SHP77 treated with DMSO at 0.1 percent for 48 hours (cell line): ENCODE measurements at places on chromosomes 12 and 14.

DNA sequence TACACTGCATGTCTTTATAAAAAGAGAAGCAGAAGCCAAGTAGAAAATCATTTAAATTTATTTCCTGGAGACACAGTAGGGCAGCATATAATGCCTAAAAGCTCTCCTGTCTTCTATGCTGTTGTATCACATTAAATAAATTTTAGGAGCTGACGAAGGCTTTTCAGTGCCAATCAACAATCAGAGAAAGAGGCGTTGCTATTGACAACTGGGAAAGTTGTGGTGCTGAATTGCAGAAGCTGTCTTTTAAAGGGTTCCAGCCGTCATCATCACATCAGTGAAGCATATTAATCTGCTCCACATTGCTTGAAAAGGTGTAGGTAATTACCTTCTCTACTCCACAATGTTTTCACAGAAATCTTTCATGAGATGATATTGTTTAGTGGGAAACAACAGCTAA is 103.9 kb downstream of the FSCB start:
- DNase-seq = no peak

DNA sequence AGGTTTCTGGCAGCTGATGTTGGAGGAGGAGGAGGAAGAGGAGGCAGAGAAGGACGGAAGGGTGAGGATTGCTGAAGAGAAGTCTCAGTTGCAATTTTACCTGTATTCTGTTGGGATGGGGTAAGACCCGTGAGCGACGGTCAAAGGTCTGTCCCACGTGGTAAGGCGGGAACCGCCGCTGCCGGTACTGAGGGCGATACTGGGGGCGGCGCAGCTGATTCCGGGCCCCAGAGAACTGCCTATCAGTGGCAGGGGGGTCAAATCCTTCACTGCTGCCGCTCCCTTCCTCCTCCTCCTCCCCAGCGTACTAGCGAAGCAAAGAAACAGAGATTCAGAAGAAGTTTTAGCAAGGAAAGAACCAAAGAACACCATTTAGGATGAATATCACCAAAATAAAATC is 13.3 kb downstream of the YBX3 start:
- DNase-seq = no peak

GRCh38 chr12:92255741-92256140 is 110.1 kb upstream of the BTG1 start:
- no peak for DNase-seq

DNA sequence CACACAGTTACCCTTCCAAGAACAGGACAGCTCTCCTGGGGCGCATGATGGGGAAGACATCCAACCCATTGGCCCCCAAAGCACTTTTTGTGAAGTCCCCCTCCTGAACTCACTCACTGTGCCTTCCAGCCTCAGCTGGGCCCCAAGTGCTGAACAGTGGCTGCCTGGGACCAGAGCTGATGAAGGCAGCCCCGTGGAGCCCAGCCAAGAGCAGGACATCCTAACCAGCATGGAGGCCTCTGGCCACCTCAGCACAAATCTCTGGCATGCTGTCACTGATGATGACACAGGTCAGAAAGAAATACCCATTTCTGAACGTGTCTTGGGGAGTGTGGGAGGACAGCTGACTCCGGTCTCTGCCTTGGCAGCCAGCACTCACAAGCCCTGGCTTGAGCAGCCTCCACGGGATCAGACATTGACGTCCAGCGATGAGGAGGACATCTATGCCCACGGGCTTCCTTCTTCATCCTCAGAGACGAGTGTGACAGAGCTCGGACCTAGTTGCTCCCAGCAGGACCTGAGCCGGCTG is 72.0 kb downstream of the TECPR2 start:
- DNase-seq = no peak

DNA sequence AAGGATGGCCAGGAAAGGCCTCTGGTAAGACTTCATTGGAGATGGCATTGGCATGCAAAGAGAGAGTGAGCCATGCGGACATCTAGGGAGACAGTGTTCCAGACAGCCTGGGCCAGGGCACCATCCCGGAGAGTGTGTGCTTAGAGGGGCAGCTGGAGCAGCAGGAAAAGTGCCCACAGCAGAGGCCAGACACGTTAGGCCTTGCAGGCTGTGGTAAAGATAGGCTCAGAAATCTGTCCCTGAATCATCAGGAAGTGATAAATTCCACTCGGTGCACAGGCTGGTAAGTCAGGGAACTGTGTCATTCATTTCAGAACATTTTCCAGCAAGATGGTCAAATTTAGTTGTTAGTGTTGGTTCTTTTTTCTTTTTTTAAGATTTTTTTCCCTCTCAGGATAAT is 8.8 kb downstream of the GALNT16 start:
- DNase-seq = no peak

DNA sequence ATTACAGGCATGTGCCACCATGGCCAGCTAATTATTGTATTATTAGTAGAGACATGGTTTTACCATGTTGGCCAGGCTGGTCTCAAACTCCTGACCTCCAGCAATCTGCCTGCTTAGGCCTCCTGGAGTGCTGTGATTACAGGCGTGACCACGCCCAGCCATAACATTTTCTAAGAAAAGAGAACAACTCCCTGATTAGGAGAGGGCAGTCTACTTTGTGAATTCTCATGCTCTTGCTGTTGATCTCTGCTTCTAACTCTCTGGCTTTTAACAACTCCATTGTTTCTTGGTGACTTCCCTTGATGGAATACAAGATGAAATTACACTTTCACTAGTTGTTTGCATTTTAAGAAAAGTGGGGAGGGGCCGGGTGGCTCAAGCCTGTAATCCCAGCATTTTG is 33.6 kb downstream of the SSH1 start:
- DNase-seq = no peak

DNA sequence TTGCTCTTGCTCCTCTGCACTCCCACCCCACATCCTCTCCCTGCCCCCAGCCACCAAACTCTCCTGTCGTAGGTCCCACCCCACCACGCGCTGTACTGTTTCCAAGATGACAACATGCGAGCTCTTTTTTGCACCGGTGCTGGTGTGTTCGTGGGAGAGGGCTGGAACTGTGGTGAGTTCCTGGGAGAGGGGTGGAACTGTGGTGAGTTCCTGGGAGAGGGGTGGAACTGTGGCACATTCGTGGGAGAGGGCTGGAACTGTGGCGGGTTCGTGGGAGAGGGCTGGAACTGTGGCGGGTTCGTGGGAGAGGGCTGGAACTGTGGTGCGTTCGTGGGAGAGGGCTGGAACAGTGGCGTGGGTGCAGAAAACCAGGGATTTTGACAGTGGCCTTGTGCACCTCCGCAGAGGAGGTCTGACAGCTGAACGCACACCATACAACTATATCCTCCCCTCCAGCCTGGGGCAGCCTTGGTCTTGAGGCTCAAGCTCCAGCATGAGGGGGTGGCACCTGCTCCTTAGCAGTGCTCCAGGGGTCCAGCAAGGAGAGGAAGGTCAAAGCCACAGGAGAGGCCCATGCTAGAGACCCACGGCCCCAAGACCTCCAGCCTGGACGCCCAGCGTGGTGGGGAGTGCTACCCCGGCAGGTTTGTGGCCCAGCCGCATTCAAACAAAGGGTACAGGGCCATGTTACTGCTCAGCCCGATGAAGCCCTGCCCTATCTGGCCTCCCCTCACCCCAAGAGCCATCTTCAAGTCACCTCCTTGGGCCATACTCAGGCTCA is 50.1 kb downstream of the ACTN1 start:
- no peak for DNase-seq

DNA sequence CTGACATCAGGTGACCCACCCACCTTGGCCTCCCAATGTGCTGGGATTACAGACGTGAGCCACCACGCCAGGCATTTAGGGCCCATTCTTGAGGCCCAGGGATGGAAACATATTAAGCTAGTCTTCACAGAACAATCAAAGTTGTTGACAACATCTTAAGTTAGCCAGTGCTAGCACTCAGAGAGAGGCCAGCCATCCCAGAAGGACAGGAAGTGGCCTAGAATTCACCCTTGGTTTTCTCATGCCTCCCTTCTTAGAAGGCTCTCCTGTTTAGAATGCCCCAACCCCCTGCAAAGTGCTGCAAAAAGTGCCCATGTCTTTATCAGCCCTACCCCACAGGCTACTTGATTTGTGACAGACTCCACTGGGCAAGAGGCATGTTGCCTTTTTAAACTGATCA is 12.1 kb upstream of the OR6J1 start:
- DNase-seq = no peak

- DNase-seq = no peak
Observed at GRCh38 chr14:104885973-104886689, 21.1 kb downstream of the CEP170B start.

DNA sequence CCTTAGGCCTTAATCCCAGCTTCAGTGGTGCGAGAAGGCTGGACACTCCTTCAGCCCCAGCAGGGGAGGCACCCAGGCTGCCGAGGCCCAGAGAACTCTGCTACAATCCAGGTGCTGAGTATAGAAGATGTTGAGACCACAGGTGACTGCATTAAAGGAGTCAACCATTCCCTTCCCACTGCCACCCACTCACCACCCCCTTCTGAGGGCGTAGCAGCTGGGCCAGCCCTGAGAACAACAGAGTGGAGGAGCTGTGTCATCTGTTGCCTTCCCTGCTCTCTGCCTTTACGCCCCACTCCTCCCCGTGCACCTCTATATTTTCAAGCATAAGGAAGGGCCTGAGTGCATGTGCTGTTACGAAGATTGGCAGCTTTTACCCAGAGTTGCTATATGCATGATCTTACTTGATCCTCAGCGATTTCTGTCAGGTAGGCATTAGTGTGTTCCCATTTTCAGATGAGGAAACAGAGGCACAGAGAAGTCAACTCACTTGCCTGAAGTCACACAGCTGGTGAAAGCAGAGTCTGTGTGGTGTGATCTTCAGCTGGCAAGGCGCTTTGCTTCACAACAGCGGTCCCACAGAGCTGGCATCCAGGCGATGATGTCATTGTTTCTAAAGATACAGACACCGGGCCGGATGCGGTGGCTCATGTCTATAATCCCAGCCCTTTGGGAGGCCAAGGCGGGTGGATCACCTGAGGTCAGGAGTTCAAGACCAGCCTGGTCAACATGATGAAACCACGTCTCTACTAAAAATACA is 46.7 kb downstream of the RIN3 start:
- no peak for DNase-seq

- DNase-seq = no peak
Observed at GRCh38 chr12:24797901-24798300, 151.0 kb downstream of the BCAT1 start.

GRCh38 chr12:47360093-47360480 is 280.3 kb upstream of the AMIGO2 start:
- no peak for DNase-seq

GRCh38 chr14:74586681-74587362 is 25.2 kb downstream of the LTBP2 start:
- DNase-seq = no peak

GRCh38 chr12:43893670-43894069 is 57.8 kb downstream of the TMEM117 start:
- DNase-seq = no peak

- no peak for DNase-seq
Observed at GRCh38 chr12:125151284-125151683, 86.0 kb downstream of the AACS start.

DNA sequence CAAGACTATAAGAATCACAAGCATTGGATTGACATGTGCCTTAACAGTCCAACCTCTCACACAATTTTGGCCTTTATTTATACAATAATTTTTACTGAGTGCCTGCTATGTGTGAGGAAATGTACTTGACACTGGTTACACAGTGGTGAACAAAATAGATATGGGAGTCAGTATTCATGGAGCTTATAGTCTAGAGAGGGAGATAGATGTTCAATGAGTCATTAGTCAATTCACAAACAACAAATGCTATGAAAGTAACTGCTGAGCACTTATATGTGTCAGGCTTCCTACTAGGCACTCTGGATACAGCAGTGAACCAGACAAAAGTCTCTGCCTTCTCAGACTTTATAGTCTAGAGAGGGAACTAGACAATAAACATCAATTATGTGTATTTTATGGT is 3.7 kb downstream of the CFAP54 start:
- no peak for DNase-seq

GRCh38 chr14:99254328-99255009 is 17.5 kb downstream of the BCL11B start:
- no peak for DNase-seq
